ENCODE measurements at places on chromosomes 2 and 18.

DNA sequence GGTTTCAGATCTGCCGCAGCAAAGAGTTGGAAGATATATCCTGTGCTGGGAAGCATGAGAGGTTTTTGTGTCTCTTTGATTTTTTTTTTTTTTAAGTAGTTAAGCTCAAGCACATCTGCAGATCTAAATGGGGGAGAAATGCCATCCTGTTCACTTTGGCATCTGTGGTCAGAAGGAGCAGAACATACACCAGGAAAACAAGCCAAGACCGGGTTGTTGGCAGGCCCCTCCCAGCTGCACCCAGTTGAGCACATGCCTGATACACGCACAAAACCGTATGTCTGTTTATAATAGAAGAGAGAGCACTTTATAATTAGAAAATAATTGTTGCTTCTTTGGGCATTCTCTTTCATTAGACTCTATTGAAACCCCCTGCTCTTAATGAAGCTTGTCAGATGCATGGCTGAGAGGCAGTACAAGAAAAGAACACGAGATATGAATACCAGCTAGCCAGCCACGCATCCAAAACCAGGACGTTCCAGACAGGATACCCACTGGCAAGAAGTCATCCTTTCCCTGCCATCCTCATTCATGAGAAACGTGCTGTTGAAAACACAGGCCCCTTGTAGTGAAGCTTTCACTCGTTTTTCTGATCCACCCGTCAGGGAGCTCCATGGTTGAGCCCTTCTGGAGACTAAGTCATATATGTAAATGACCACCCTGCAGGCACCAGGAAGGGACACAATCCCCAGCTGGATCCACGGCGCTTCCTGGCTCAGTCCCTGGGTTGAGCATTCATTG lies 152.2 kb downstream of the ALPK2 start:
- DNase-seq: no peak

GRCh38 chr2:201639205-201639604 lies 4.1 kb downstream of the TMEM237 start:
- DNase-seq: no peak

DNA sequence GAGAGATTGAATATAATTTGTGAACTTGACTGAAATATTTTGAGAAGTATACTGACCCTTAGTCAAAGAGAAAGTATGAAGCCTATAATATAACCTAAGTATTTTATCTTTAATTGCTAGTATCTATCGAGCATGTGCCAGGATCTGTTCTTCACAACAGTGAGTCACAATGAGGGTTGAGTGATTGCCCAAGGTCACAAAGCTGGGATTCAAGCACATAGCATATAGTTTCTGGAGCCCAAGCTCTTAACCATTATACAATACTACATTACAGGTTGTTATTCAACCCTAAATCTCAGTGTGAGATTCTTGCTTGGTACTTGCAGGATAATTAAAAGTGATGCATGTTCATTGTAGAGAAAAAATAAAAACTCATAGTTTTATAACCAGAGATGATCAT lies 97.2 kb downstream of the RAB3GAP1 start:
- no peak for DNase-seq

DNA sequence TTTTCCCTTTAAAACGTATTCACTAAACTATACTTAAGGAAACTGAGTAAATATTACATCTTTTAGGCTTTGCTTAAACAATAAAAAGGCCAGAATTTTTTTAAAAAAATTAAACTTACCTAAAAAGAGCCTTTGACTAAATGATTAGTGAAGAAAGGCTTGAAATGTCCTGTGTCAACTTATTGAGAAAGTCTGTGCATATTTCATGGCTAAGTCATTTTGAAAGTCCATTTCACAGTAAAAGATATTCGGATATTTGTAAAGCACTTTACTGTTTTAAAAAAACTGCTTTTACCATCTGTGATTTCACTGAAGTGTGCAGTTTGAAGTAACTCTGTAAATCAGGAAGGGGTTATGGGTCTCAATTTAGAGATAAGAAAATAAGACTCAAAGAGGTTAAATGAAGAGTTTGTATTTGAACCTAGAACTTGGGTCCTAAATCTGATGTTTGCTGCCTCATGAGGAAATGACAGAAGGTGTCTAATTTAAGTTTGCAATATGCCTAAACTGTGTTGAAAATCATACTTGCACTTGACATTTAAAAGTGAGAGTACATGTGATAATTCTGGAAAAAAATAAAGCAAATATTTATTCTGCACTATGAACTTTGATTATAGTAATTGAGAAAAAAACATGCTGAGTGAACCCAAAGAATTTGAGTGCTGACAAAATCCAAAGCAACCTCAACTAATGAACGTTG lies 50.5 kb downstream of the RAB27B start:
- DNase-seq: no peak

GRCh38 chr2:155485141-155485842 lies 786.8 kb downstream of the KCNJ3 start:
- no peak for DNase-seq

DNA sequence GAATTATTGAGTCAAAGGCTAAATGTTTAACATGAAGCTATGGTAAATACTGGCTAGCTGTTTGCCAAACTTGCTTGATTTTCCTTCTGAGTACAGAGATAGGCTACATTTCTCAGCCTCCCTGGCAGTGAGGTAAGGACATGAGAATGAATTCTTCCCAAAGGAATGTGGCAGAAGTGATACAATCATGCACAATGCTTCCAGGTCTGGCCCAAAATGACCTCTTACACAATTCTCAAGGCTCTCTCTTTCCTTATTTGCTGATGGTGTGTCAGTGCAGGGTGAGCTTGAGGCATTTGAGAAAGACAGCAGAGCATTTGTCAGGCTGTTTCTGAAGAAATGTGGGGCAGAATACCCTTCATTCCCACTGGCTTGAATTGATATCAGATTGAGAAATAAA lies 95.6 kb upstream of the NABP1 start:
- peak; percentile 44 for DNase-seq

- peak; percentile 60 for DNase-seq
Measured at GRCh38 chr18:8960740-8961657, 141.5 kb upstream of the NDUFV2 start.

- no peak for DNase-seq
Measured at GRCh38 chr2:2574401-2575180, 243.5 kb upstream of the MYT1L start.

DNA sequence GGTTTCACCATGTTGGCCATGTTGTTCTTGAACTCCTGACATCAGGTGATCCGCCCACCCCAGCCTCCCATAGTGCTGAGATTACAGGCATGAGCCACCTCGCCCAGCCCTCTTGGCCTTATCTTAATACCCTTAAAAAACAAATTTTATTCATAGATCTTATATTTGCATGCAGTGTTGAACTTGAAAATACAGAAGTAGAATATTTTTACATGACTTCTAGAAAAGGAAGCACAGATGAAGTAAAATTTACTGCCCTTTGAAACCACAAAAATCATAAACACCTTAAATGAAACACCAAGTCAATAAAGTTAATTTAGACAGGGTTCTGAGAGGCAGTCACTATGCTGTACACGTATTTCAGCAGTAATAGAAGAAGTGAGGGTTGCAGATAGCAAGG lies 145.7 kb downstream of the CERS6 start:
- no peak for DNase-seq

DNA sequence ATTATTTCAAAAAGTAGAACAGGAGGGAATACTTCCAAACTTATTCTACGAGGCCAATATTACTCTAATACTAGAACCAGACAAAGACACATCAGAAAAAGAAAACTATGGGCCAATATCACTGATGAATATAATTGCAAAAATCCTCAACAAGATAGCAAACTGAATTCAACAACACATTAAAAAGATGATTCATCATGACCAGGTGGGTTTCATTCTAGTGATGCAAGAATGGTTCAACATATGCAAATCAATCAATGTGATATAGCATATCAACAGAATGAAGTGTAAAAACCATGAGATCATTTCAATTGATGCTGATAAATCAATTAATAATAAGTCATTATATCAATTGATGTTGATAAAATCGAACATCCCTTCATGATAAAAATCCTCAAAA lies 22.4 kb upstream of the EML6 start:
- no peak for DNase-seq

- no peak for DNase-seq
Measured at GRCh38 chr18:80202264-80202998, 44.9 kb downstream of the PARD6G start.

DNA sequence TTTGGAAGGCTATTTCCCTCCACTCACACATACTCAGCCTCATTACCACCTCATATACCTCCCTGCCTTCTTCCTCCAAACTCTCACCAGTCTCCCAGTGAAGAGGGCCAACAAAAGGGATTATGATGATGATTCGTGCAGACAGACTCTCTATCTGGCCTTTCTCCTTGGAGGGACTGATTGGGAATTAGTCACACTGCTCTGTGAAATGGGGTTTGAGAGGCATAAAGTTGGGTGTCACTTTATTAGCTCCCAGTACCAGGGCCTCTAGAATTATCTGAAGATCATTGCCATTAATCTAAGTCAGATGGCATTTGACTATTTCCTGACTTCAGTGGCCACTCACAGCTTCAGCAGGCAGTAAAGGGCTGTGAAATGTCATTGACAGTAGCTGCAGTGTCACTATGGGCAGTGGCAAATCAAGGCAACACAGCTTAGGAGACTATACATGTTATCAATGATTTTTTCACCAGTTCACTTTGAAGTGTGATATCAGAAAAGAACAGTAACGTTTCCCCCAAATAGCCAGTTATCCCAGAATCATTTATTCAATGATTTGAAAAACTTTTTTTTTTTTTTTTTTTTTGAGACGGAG lies 17.4 kb downstream of the CNRIP1 start:
- DNase-seq: peak; percentile 11

DNA sequence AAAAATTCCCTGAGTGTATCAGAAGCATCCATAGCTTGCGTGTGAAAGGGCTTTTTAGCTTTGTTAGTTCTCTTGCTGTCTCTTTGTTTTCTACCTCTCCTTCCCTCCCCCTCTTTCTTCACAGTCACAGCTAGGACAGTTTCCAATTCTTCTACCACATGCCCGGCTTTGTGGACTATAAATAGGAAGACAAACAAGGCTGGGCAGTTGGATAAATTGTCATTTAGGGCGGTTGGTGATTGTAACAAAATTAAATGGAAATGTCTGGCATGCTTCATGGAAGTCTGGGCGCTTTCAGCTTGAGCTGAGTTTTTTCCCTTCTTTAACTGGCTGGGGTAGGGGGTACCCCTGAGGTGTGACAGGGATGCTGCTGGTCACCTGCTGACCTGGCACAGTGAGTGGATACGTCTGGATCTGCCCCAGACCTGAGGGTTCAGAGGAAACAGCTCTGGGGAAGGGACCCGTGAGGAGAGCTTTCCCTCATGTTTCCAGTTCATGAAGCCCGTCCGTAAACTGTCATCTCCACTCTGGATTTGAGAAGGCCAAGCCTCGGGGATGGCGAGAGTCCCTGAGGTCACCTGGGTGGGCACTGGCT lies 29.0 kb upstream of the GIGYF2 start:
- DNase-seq: no peak

DNA sequence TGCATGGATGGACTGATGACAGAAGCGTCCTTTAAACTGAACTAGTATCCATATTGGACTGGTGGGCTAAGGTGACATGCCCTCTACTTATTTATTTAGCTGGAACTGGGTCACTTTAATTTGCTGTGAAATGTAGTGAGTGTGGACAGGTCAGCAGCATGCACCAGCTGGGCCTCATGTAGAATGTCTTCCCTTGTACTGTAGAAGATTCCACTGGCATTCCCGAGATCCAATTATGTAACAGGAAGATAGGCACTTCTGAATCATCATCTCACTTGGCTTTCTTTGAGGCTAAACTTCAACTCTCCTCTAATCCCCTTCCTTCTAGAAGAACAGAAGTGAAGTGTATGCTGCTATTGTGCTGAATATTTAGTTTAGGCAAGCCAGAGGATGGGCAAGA lies 296.2 kb downstream of the SLC8A1 start:
- DNase-seq: no peak

GRCh38 chr2:219396863-219397457 lies 9.2 kb upstream of the DNPEP start:
- DNase-seq: no peak

DNA sequence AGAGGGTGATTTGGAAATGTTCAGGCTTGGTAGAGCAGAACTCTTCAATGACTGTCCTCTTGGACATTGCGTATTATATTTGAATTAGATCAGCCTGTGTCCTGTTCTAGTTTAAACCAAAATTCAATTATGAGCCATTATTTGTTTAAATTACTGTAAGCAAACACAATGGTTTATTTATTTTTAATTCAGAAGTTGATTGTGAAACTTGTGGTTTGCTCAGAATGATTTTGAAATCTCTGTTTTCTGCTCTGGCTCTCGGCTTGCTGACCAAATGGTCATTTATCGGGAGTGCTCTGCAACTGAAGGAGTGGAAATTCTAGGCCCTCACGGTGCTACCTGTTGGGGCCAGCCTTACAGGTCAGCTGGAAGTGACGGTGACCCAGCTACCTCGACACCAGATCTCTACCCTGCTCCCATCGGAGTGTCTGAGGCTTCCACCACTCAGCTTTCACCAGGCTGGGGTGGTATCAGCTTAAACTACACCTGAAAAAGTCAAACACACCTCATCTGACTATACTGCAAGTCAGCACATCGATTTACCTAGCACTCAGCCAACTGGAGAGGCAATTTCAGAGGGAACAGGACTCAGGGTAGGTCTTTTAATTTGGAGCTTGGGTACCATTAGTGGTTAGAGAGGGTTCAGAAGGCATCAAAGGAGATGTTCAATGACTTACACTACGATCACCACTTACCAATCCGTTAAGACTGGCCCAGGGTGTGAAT lies 36.8 kb upstream of the GPD2 start:
- peak; percentile 48 for DNase-seq

- no peak for DNase-seq
Measured at GRCh38 chr2:211836409-211836808, 702.2 kb downstream of the ERBB4 start.

DNA sequence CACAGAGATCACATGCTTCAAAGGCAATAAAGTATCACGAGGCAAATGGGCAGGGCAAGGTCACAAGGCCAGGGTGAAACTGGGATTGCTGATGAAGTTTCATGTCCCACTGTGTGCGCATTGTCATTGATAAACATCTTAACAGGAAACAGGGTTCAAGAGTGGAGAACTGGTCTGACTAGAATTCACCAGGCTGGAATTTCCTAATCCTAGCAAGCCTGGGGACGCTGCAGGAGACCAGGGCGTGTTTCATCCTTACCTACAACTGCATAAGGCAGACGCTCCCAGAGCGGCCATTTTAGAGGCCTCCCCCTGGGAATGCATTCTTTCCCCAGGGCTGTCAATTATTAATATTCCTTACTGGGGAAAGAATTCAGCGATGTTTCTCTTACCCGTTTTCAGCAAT lies 33.2 kb downstream of the PTPN4 start:
- no peak for DNase-seq

GRCh38 chr2:216858312-216858711 lies 1.6 kb downstream of the TNP1 start:
- no peak for DNase-seq

GRCh38 chr2:72139874-72140620 lies 7.6 kb downstream of the CYP26B1 start:
- no peak for DNase-seq

DNA sequence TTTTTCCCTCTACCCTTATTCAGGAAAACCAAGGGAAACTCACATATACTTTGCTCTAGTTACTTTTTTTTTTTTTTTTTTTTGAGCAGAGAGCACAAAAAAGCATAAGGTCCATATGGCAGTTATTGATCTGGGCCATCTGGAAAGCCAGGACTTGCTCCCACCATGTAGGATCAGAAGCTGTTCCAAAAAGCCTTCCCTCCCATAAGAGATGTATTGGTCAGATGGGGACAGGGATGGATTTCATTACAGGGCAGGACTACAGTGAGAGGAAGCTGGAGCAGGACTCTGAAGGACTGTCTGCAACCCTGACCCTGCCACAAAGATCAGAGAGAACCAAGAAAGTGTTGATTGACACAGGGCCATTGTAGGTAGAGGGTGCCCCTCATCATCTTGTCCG lies 57.3 kb downstream of the NRP2 start:
- DNase-seq: no peak

- DNase-seq: no peak
Measured at GRCh38 chr2:190123956-190124355, 61.4 kb upstream of the MSTN start.
